Spleen (tissue), 13 donors: ENCODE measurements at places on chromosomes 1 and 21. TPM values are rescaled to one million over a fixed set of nuclear protein-coding genes. Genes with fewer than 3 reads are reported as not detected.

APOBEC4 gene
- total RNA-seq, result not detected

GNG4 gene
- not detected for total RNA-seq

VWA5B1 gene
- total RNA-seq, result not detected

RAB29 gene
- 31.7 TPM for total RNA-seq

NBPF6 gene
- not detected for total RNA-seq

CHI3L1 gene
- 15.2 TPM for total RNA-seq

NR5A2 gene
- 0.19 TPM for total RNA-seq

DDAH1 gene
- total RNA-seq, result 17.2 TPM

UMODL1 gene
- not detected for total RNA-seq

LRRC39 gene
- 2.2 TPM for total RNA-seq

KRTAP21-2 gene
- not detected for total RNA-seq

PTPRU gene
- total RNA-seq, result 5.7 TPM

INAVA gene
- 0.57 TPM for total RNA-seq

ANKRD45 gene
- 0.74 TPM for total RNA-seq

NCMAP gene
- 0.09 TPM for total RNA-seq

GPX7 gene
- 12.9 TPM for total RNA-seq

TMED5 gene
- total RNA-seq, result 54.6 TPM

PRDX6 gene
- total RNA-seq, result 197 TPM

CRYBG2 gene
- total RNA-seq, result not detected

PRRX1 gene
- total RNA-seq, result 3.2 TPM

SERTAD4 gene
- total RNA-seq, result not detected

SAMD11 gene
- 22.0 TPM for total RNA-seq

NHLH1 gene
- 0.56 TPM for total RNA-seq

MANEAL gene
- 2.4 TPM for total RNA-seq

NTMT2 gene
- not detected for total RNA-seq

HTR1D gene
- not detected for total RNA-seq

TAF1A gene
- 13.1 TPM for total RNA-seq
